Stimulated activated CD8-positive, alpha-beta memory T cell treated with anti-CD3 and anti-CD28 coated beads, Interleukin-4, amount 100 ng/mL, for 4 hours (primary cell): ENCODE measurements at places on chromosomes 4 and X.

DNA sequence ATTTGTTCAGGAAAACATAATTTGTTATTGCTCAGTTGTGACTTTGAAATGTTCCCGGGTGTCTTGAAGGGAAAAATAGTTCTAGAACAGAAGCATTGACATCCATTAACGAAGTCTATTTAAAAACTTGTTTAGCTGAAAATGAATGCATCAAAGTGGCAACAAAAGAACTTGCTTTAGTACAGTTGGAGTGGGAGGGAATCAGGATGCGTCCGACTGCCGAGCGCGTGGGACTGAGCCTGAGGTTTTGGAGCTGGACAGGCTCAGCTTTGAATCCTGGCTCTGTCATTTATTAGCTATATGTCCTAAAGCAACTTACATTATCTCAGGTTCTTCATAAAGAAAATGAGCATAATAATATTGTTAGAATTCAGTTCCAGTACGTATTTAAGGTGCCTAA is 9.0 kb upstream of the ERVMER34-1 start:
- DNase-seq = no peak

- no peak for DNase-seq
Observed at GRCh38 chrX:71995122-71995521, 84.5 kb downstream of the NHSL2 start.

- no peak for DNase-seq
Observed at GRCh38 chr4:40486534-40486933, 143.1 kb downstream of the RBM47 start.

DNA sequence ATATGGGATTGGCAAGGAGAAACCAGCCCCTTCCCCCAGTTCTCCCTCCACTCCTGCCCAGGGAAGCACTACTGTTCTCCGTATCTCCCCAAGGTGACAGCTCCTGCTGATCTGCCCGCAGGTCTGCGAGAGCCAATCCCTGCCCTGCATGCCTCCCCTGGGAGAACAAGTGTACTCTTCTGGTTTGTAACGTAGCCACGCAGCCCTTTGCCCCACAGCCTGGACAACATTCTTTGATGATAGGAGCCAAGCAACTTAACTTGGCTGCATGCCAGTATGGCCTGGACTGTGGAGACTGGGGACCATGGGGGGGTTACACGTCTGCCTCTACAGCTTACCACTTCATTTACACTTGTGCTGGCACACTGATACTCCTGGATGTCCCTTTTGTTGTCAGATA is 2.0 kb downstream of the STBD1 start:
- DNase-seq = no peak

GRCh38 chrX:128754130-128754529 is 701.9 kb upstream of the ACTRT1 start:
- no peak for DNase-seq

DNA sequence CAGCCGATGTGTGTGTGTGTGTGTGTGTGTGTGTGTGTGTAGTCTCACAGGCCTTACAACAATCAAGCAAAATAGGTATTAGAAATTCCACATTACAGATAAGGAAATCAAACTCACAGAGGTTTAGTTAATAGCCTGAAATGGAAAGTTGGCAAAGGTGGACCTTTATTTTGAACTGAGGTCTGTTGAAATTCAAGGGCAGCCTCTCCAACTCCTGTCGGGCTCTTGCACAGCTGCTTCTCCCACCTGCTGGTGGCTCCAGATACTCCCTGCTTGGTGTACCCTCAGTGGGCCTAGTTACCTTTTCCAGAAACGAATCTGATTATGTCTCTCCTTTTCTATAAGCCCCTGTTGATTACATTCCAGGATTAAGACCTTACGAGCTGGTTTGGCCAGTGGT is 195.9 kb downstream of the MGST2 start:
- DNase-seq = no peak

GRCh38 chr4:11514779-11515419 is 86.2 kb upstream of the HS3ST1 start:
- DNase-seq = no peak

GRCh38 chr4:138290805-138291204 is 48.7 kb upstream of the SLC7A11 start:
- DNase-seq = no peak

- no peak for DNase-seq
Observed at GRCh38 chr4:78561677-78562076, 10.1 kb downstream of the ANXA3 start.

DNA sequence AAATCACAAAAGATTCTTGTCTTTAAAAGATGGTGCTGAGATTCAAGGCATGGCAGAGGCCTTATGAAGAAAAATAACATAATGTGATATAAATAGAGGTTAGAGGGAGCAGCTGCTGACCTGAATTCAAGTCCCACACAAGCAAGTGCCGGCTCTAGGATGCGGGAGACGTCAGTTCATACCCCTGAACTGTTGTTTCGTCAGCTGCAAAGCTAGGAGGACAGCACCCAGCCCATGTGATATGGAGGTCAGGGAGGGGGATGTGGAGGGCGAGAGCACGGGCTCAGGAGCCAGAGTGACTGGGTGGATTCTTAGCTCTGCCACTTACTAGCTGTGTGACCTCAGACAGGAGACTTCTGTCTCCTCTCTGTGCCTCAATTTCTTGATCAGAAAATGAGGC is 77.9 kb downstream of the JAKMIP1 start:
- no peak for DNase-seq

GRCh38 chr4:71648448-71648847 is 135.4 kb downstream of the GC start:
- no peak for DNase-seq
